ENCODE measurements at places on chromosomes 12 and 14.
A peak's percentile ranks its signal among the peaks of the same experiment; 100 is the strongest.

DNA sequence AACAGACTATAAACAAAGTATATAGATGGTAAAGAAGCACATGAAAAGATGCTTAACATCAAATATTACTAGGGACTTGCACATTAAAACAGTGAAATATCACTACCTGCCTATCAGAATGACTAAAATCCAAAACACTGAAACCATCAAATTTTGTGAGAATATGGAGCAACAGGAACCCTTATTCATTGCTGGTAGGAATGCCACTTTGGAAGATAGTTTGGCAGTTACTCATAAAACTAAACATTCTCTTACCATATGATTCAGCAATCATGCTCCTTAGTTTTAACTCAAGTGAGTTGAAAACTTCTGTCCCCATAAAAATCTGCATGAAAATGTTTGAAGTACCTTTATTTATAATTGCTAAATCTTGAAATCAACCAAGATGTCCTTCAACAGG is 297.6 kb downstream of the DAD1 start:
- DNase-seq, result no peak

DNA sequence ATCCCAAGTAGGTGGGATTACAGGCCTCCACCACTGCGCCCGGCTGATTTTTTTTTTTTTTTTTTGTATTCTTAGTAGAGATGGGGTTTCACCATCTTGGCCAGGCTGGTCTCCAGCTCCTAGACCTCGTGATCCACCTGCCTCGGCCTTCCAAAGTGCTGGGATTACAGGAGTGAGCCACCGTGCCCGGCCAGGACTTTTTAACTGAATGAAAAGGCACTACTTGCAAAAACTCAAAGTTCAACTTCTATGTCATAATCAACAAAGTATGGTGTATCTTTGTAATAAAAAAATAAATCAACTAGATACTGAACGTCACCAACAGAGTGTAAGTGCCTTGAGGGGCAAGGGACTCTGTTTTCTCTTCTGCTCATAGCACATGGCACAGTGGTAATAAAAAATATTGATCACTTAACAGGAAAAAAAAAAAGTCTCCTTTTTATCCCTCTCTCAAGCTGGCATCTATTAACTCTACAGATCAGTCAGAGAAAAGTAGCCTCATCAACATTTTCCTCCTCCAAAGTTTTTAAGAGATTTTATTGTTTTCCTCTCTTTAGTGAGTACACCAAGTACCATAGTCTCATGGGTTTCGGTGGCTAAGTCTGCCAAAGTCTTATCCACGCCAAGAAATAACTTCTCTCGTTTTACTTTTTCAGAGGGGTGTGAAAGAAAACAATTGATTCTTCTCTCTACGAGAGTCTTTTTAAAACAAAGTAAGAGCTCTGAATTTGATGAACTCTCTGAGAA is 10.6 kb upstream of the FOXN3 start:
- DNase-seq, result no peak

- peak; percentile 36 for DNase-seq
Measured at GRCh38 chr12:120835304-120835612, 68.9 kb downstream of the SPPL3 start.

- DNase-seq, result no peak
Measured at GRCh38 chr12:96274331-96274730, 80.2 kb downstream of the ELK3 start.

DNA sequence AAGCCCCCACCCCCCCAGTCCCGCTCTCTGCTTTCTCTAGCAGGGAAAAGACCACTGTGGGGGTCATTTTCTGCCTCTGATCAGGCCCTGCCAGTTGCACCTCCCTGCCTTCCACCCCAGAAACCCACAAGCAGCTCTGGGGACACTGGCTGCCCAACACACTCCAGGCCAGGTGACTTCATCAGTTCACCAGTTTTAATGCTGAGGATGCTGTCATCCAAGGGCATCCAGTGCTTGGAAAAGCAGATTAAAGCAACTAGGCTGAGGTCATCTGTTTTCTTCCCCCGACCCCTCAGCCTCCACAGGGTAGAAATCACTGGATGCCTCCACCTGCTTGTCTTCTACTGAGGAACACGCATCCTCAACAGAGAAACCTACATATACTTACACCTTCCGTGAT is 282.4 kb downstream of the DPF3 start:
- no peak for DNase-seq

- DNase-seq, result no peak
Measured at GRCh38 chr12:48358937-48359513, 8.3 kb upstream of the ZNF641 start.

DNA sequence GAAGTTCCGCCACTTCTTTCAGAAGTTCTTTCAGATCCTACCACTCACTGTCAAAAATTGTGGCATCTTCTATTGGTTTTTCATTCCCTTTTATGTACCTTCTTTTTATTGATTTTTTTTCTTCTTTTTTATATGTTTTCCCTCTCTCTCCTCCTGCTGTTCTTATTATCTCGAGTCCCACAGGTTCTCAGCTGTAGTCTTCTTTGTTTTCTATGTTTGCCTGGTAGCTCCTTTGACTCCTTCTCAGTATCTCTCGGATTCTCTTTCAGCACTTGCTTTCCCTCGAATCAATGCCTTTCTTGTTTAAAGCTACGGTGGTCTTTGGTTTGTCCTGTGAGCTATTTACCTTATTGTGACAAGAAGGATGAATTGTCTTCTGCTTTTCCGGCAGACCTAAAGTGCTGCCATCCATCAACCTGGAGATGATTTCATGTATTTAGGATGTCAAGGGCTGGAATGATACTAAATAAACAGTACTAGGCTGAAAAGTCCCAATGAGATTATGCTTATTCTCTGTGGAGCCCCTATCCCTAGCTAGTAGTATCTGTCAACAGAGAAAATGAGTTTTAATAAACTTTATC is 541.7 kb downstream of the NOVA1 start:
- no peak for DNase-seq

- no peak for DNase-seq
Measured at GRCh38 chr12:110354172-110354780, 49.2 kb downstream of the ANAPC7 start.

DNA sequence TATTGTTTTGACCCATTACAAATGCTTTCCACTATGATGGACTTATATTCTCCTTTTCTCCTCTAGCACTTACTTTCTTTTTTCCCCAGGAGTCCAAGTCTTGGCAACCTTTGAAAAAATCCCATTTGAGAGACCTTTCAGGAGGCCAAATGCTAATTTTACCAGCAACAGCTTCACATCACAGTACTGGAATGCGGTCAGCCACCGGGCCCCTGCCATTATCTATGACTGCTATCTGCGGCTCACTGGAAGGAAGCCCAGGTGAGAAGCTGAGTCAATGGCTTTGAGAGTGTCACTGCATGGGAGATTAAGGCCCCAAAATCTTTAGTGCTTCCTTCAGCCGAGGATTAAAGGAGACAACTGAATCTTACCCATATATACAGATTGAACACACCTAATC is 64.2 kb downstream of the ERGIC2 start:
- no peak for DNase-seq

- DNase-seq, result no peak
Measured at GRCh38 chr14:81110186-81110585, 110.6 kb downstream of the GTF2A1 start.

DNA sequence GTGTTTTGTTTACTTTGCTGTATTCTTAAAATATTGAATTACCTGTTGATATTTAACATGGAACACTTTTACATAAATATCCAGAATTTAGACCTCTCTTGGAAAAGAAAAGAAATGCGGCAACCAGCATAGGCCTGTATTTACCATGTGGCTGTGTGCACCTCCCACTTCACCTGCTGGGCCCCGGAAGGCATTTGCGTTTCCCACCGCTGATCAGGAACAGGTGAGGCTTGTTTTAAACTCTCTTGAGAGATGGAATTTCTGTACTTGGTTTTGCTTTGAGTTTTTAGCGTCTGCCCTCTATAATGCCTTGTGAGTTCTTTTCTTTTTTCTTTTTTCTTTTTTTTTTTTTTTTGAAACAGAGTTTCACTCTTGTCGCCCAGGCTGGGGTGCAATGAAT is 124.2 kb downstream of the GLT1D1 start:
- no peak for DNase-seq

DNA sequence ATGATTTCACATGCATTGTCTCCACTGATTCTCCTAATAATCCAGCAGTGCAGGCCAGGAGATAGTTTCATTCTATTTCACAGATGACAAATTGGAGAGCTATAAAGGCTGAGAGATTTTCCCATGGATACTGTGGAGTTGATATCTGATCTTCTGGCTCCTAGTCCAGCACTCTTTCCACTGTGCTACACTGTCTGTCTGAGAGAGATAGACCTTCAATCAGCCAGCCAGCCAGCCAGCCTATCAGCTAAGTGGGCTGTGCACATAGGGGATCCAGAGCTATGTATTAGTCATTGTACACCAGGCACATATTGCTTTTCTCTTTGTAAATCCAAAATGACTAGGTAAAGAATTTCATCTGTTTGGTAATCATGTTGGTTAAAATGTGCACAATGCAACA is 91.8 kb upstream of the ATP2B1 start:
- DNase-seq, result no peak

DNA sequence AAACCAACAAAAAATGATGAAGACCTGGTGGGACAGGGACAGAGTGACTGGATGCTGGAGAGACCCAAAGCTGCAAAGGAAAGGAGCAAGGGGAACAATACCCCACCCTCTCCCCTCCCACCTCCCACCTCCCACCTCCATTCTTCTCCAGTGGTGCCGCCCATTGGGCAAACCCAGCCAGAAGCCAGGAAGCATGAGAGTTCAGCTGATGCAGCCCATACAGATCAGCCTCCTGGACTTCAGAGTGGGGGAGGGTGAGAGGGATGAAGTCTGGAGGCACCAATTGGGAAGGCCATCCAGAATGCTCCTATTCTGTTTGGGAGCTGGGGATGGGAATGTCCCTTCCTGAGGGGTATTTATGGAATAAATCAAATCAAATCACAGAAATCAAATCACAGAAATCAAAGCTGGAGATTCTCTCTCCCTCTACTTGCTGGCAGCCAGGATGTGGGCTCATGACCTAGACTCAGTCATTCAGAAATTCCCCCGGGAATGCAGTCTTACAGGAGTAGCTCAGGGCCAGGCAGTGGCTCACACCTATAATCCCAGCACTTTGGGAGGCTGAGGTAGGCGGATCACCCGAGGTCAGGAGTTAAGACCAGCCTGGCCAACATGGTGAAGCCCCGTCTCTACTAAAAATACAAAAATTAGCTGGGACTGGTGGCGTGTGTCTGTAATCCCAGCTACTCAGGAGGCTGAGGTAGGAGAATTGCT is 31.1 kb downstream of the IRF2BPL start:
- no peak for DNase-seq

DNA sequence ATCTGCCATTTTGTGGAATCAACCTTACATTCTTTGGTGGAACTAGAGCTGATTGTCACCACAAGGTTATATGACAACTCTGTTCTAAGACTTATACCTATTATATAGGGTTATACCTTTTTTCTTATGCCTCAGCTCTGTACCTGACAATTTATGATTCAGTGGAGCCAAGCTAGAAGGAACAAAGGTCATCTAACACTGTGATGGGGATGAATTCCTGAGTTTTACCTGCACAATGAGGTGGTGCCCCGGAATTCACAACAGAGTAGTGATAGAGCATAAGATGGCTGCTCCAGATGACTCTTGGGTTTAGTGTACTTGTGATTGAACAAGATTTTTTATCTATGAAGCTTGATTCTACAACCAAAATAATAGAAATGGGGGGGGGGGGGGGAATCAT is 207.3 kb downstream of the PCNX1 start:
- DNase-seq, result no peak

GRCh38 chr14:95244587-95244986 is 75.1 kb downstream of the CLMN start:
- no peak for DNase-seq

GRCh38 chr14:68781161-68782021 is 11.5 kb downstream of the ZFP36L1 start:
- DNase-seq, result no peak

DNA sequence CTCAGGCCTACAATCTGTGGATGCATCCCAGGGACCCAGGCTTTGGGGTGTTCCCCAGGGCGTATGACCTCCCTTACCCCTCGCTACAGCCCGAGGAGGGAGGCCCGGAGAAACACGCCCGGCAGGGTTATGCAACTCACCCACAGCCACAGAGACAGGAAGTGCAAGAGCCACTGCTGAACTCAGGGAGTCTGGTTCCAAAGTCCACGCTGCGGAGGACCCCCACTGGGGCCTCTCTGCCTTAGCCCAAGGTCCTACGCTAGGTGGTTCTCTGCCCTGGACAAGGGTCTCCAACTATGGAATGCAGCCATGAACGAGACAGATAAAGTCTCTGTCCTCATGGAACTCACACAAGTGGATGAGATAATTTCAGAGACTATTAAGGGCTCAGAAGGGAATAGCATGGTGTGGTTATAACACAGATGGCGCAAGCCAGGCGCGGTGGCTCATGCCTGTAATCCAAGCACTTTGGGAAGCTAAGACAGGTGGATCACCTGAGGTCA is 11.3 kb downstream of the SCARB1 start:
- no peak for DNase-seq

GRCh38 chr14:85953265-85953664 is 423.3 kb downstream of the FLRT2 start:
- no peak for DNase-seq

DNA sequence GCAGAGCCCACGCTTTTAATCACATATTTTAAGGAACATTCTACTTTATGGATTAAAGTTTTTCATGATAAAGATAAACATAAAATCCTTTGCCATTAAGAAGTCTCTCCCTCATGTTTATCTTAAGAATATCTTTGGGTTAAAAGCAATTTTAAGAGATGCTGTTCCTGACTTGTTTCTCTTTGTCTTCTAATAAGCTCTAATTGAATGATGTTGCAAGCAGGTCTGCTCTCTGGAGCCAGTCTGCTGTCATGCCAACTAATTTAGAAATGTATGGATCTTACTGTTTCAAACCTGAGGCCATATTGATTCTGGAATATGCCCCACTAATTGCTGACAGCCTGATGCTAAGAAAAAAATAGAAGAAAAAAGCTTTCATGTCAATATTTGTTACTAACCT is 173.6 kb downstream of the TTC8 start:
- no peak for DNase-seq

GRCh38 chr12:6550294-6551062 is 5.4 kb downstream of the IFFO1 start:
- no peak for DNase-seq
